Right cardiac atrium (tissue), 5 donors: ENCODE measurements at places on chromosomes 7 and 10. TPM values are rescaled to one million over a fixed set of nuclear protein-coding genes. Genes with fewer than 3 reads are reported as not detected.
A peak's percentile ranks its signal among the peaks of the same experiment; 100 is the strongest.

Gene NPY4R2
- total RNA-seq = 0.39 TPM

Gene FAM25G
- not detected for total RNA-seq

Gene RGR
- not detected for total RNA-seq

Gene ARID5B
- 19.3 TPM for total RNA-seq

Gene UCMA
- total RNA-seq = not detected

Gene PIK3CG
- total RNA-seq = 3.3 TPM

Gene MTPN
- 123 TPM for total RNA-seq

Gene EBF3
- total RNA-seq = 9.0 TPM

Gene WDFY4
- total RNA-seq = 2.4 TPM

- DNase-seq = peak; percentile 14
Observed at GRCh38 chr10:52950578-52950977, 178.0 kb upstream of the MBL2 start.

GRCh38 chr10:43765516-43765915 lies 116.8 kb upstream of the ZNF32 start:
- no peak for DNase-seq

DNA sequence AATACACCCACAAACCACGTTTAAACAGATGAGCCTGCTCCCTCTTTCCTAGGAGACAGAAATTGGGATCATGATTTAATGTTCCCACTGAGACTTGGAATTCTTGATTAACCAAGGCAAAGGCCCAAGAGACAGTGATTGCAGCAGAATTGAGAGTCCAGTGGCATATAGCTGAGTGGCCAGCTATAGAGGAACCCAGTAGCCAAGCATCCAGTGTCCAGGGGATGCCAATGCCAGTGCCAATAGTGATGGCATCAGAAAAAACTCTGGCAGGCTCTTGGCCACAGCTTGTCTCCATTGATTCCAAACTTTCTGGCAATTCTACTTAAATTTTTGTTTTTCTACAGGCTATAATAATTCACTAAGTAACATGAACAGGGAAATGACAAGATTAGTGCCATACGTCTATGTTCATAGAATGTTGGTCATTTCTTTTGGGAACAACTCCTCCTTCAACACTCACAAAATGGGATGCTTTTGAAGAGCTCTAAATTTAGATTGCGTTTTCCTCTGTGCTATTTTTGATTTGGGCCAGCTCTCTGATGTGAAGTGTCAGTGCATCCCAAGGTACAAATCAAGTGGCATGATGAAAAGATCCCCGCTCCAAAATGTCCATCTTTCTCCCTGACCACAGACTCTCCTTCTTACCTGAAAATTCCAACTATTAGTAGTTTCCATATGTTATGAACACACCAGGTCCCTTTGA lies 83.1 kb upstream of the A1CF start:
- DNase-seq = no peak

DNA sequence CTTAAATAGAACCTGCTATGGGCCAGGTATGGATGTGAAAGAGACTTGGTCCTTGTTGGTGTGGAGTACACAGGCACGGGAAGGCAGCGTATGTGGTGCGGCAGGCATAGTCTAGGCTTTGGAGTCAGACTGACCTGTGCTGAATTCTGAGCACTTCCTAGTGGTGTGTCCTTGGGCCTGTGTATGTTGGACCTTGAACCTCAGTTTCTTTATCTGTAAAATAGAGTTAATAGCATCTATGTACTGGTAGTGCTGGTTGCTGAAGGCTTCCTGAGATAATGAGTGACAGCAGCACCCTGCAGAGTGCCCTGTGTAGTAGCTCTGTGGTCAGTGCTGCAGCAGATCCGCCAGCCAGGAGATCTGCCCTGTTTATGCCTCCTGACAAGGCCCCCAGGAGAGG lies 5.3 kb upstream of the SFRP5 start:
- no peak for DNase-seq

GRCh38 chr10:34539533-34540315 lies 275.4 kb downstream of the PARD3 start:
- no peak for DNase-seq

DNA sequence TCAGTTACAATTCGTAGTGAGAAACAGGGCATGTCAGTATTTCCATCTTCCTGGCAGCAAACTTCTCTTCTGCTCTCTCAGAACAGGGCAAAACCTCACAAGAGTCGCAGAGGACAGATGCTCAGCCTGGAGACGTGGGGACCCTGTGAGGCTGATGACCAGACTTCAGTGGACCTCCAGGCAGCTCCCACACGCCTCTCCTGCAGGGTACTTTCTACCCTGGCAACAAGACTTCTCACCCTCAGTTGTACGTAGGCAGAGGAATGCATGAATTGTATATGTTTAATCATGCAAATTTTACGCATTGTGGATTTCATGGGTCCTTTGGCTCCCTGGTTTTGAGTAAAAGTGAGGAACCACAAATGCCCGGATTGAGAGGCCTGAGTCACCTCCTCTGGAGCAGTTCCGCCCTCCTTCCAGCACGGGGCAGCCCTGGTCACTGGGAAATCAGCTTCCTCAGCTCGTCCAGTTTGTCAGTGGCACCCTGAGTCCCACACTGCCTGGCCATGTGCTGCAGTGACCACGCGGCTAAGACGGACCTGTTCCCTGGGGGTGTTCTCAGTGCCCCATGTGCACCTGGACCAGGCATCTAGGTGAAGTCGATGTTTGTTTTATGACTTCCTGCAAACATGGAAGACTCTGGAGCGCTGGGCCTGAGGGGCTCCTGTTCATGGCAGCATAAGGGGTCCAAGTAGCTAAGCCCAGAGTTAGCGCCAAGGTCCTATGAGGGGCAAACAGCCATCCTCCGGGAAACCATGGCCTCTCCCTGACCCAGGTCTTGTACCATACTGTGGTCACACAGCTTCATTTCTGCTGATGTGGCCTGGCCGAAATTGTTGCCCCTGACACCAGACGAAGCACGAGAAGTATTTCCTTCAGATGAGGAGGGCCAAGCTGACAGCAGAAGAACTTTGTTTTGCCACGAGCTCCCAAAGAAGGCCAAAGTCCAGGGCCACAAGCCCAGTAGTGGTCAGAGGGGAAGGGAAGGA lies 165.1 kb downstream of the TNS3 start:
- no peak for DNase-seq

- DNase-seq = no peak
Observed at GRCh38 chr7:8057566-8057965, 89.0 kb downstream of the GLCCI1 start.

GRCh38 chr10:110418218-110418617 lies 79.5 kb upstream of the DUSP5 start:
- no peak for DNase-seq

GRCh38 chr7:101911800-101912715 lies 94.6 kb downstream of the CUX1 start:
- DNase-seq = peak; percentile 71

DNA sequence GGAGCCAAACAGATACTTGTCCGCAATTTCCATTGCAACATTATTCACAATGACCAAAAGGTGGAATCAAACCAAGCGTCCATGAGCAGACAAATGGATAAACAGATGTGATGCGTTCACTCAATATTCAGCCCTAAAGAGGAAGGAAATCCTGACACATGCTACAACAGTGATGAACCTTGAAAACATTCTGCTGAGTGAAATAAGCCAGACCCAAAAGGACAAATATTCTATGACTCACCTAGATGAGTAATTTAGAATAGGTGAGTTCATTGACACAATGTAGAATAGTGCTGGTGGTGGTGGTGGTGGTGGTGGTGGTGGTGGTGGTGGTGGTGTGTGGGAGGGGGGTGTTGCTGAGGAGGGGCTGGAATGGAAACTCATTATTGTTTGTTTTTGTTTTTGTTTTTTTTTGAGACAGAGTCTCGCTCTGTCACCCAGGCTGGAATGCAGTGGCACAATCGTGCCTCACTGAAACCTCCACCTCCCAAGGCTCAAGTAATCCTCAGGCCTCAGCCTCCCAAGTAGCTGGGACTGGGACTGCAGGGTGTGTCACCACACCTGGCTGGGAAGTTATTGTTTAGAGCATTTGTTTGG lies 28.6 kb downstream of the SMKR1 start:
- DNase-seq = no peak

DNA sequence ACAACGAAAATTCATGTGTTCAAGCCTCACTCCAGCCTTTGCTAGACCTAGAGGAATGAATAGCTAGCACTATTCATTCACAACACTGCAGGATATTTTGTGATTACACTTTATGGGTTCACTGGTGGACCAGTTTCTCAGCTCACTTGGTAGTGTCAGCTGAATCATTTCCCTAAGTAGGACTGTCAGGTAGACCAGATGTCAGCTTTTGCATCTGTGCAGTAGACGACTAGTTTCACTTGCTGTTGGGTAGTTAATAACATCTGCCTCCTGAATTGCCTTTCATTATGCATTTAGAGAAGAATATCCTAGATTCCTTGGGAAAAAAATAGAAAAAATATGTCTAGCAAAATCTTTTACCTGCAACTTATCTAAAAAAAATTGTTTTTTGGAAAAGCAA lies 296.4 kb downstream of the ADARB2 start:
- no peak for DNase-seq

- no peak for DNase-seq
Observed at GRCh38 chr7:26489391-26489790, 197.7 kb downstream of the SNX10 start.

DNA sequence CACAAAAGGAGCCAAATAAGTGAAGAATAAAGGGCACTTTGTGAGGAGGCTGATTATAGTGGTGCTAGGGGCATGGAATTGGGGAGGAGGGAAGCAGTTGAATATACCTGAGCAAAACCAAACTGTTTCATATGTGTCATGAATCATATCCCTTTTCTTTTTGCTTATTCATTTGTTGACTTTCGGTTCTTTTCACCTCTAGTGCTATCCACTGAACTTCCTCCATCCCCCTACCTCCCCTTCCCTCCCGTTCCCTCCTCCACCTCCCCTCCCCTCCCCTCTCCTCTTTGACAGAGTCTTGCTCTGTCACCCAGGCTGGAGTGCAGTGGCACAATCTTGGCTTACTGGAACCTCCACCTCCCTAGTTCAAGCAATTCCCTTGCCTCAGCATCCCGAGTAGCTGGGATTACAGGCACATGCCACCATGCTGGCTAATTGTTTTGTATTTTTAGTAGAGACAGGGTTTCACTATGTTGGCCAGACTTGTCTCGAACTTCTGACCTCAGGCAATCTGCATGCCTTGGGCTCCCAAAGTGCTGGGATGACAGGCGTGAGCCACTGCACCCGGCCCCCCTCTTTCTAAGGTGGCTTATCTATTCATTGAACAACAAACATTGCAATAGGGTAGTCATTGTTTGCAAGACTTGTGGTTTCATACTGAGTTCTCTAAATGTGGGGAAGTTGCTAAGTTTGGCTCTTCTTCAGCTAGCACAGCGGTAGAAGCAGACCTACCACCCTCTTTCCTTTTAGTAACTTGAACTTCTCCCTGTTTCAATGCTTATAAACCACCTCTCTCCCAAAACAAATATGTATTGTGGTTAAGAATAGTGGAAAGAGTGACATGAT lies 150.4 kb upstream of the PRPS1L1 start:
- DNase-seq = no peak

GRCh38 chr10:119231654-119232053 lies 24.3 kb downstream of the GRK5 start:
- no peak for DNase-seq

DNA sequence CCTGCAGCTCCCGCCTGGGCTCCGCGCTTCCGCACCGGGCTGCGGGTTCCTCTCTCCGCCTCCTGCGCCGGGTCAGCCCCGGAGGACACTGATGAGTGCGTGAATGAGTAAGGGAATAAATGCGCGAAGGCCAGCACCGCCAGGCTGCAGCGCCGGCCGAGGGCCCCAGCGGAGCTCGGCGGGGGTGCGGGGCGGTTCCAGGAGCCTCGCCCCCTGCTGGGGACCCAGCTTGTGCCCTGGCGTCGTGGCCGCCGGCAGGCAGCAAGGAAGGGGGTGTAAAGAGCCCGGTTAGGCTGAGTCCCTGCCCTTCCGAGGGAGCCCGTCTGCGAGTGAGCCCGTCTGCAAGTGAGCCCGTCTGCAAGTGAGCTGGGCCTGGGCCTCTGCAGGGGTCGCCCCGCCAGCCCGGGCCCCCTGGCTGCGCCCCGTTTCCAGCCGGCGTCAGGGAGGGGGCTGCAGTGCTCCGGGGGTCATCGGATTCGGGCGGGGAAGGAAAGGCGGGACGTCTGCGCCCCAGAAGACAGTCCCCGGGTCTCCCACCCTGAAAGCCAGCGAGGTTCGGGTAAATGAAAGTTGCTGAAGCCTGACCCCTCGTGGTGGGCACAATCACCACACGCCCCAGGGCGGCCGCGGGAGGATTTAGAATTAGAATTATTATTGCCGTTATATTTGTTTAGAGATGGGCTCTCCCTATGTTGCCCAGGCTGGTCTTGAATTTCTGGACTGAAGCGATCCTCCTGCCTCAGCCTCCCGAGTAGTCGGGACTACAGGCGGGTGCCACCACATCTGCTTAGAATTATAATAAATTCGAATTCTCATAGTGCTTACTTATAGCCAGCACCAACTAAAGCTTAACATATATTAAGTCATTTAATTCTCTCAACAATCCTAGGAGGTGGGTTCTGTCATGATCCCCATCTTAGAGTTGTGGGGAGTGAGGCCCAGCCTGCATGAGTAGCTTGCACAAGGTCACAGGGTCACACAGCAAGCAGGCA lies 8.6 kb upstream of the CRYGN start:
- DNase-seq = peak; percentile 87

DNA sequence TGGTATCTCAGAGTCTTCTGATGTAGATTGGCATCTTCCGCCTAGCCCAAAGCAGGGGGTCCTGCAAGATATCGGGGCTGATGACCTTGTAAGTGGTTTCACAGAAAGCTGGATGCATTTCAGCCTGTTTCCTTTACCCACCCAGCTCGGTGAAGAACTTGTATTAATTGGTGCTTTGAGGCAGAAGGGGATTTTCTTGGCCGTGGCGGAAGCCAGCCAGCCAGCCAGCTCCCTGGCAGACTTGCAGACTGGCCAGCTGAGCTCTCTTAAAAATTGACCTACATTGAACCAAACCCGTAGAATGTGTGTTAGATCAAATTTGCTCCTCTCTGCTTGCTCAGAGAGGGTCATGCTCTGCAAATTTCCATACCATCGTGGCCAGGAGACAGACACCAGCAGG lies 218.4 kb downstream of the ADAM12 start:
- DNase-seq = no peak

GRCh38 chr10:107847620-107848019 lies 683.1 kb upstream of the SORCS1 start:
- no peak for DNase-seq

GRCh38 chr10:50260791-50261281 lies 9.5 kb upstream of the ASAH2 start:
- no peak for DNase-seq

DNA sequence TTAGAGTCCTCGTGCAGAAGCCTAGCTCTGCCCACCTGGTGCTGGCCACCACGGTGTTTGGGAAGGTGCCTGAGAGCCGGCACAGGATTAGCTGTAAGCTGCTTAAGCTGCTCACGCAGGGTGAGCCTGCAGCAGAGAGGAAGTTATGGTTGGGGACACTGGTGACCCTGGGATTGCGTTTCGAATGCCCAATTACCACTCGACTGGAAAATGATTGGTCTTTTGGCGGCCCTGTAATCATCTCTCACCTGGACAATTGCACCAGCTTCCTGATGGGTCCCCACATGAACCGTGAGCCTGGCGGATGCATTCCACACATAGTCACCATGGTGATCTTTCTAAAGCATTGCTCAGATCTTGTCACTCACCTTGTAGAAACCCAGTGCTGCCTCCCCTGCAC lies 442.3 kb upstream of the ZMIZ1 start:
- no peak for DNase-seq

- DNase-seq = no peak
Observed at GRCh38 chr10:94218493-94219183, 144.1 kb downstream of the NOC3L start.

GRCh38 chr7:98335411-98335977 lies 54.0 kb downstream of the BRI3 start:
- DNase-seq = no peak
